Neuronal stem cell (in vitro differentiated cells): ENCODE measurements at places on chromosomes 12 and 14.
A peak's percentile ranks its signal among the peaks of the same experiment; 100 is the strongest.

DNA sequence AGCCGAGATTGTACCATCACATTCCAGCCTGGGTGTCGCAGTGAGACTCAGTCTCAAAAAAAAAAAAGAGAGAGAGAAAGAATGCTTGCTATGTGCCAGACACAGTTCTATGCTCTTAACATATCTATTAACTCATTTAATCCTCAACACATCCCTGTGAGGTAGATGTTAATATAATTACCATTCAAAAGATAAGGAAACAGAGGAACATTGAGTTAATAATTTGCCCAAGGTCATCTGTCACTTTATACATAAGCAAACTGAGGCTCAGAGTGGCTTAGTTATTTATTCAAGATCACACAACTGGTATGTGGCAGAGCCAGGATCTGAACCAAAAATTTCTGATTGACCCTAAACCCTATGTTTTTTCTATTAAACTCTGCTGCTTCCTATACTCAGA lies 116.1 kb upstream of the BCAT1 start:
- DNase-seq = no peak

- DNase-seq = no peak
These were observed 33.7 kb downstream of the FGFR1OP2 start for GRCh38 chr12:26971963-26972362.

DNA sequence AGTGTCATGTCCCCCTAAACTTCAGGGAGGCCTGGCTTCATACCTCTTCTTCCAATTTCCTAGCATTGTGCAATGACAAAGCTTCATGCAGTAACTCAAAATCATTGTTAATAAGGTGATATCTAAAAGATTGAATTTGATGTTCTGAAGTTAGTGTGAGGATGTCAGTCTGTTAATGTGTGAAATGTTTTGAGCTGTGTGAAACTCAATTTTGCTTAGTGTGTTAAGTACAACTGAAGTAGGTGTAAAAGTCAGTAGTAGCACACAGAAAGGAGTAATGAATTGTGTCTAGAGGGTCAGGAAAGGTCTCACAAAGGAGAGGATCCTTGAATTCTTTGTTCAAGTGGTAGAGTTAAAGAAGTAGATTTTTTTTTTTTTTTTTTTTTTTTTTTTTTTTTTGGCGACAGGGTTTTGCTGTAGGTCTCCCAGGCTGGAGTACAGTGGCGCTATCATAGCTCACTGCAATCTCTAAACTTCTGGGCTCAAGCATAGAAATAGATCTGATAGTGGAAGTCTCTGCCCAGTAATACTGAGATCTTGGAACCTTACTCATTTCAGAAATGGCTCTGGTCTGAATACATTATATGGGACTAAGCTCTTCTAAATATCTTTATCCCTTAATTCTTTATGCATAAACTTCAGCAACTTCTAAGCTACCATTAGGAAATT lies 63.9 kb downstream of the FUT8 start:
- no peak for DNase-seq

DNA sequence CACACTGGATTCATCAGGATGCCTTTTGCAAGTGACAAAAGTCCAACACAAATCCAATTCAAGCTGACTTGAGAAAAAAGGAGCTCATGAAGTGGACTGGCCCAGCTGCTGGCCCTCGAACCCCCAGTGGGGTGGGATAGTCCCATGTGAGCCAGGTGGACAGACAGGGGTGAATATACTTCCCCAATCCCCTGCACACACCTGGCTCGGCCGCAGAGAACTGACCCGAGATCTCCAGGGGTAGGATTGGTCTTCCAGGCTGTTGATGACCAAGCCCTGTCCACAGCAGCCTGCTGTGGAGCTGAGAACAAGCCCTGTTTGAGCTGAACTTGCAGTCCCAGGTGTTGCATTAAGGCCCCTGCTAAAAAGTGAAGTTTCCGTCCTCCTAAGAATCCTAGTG lies 56.2 kb downstream of the TPCN1 start:
- no peak for DNase-seq

DNA sequence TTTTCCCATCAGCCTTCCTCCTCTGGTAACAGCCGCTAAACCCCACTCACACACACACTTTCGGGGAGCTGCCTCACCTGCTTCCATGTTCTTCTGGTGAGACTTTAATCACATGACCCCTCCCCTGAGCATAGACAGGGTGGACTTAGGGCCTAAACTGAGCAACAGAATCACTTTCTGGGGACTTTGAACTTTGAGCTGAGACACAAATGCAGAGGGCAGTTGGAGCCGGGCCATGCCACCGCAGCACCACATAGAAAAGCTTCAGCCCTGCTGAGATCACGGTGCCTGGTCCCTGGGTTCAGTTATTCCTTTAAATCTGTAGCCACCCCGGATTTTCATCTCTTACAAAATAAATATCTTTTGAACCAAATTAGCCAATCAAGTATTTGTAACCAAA lies 18.4 kb upstream of the MAP3K9 start:
- DNase-seq = no peak

DNA sequence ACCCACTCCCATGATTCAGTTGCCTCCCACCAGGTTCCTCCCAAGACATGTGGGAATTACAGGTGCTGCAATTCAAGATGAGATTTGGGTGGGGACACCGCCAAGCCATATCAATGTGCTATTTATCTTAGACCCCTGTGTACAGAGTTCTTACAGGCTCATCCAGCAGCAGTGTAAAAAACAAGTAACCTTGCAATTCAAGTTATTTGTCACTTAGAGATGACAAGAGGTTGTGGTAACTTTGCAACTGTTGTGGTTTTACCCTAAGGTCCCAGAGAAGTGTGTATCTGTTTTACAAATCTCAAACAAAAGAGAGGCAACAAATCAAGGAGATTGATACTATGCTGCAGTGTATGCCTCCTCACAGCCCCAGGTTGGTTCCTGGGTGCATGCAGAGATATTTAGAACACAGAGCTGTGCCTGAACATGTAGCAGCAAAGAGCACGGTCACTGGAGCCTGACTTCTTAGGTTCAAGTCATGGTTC lies 11.5 kb upstream of the HELB start:
- DNase-seq = no peak

- no peak for DNase-seq
These were observed 37.0 kb downstream of the KCNC2 start for GRCh38 chr12:75172611-75173010.

DNA sequence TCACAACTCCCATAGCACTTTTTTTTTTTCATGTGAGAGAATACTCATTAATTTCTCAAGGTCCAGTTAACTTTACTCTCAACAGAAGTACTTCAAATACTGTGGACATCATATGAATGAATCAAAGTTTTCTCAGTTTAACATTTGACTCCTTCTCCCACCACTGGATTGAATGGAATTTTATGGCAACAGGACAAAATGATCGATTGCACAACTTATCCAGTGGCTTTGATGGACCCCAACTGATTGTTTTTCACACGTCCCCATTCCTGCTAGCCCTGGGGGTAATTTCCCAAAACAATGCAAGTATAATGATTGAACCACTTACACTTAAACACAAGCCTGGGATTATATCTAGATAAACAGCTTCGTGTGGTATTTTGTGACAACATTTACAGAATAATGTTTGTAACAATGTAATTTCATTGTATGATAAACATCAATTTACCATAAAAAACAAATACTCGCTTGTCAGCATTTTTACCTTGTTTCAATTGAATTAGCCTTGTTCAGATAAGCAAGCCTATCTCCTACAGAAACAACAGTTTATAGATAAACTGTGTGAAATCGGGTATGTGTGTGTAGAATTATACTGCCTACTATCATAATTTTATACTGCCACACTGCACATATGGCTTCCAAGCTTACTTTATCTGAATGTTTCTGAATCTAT lies 60.9 kb downstream of the SOX5 start:
- DNase-seq = no peak

DNA sequence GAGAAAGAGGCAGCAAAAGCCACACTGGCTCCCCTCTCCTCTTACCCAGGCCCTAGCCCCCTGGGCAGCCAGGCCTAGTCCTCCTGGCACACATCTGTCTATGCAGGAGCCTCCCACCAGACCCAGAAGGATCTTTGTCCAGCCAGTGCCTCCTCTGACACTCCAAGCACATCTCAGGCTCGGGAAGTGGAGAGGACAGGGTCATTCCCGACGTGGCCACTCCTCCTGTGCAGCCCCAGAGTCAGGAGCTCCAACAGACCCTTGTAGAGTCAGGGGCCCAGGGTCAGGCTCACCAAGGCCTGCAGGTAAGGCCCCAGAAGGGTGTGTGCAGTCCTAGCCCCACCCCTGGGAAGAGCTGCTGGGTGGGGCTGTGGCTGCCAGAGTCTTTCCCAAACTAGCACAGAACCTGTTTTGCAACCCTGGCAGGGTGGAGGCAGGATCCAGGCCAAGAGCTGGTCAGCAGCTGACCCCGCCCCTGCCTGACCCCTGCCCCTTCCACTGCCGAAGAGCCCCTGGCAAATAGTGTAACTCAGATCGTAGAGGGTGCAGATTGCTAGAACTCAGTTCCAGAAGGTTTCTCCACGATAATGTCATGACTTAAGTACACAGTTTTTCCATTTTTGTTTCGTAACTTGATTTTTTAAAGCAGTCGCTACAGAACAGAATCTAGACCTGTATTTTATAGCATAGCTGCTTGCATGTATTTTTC lies 26.6 kb upstream of the PNMA1 start:
- DNase-seq = no peak

DNA sequence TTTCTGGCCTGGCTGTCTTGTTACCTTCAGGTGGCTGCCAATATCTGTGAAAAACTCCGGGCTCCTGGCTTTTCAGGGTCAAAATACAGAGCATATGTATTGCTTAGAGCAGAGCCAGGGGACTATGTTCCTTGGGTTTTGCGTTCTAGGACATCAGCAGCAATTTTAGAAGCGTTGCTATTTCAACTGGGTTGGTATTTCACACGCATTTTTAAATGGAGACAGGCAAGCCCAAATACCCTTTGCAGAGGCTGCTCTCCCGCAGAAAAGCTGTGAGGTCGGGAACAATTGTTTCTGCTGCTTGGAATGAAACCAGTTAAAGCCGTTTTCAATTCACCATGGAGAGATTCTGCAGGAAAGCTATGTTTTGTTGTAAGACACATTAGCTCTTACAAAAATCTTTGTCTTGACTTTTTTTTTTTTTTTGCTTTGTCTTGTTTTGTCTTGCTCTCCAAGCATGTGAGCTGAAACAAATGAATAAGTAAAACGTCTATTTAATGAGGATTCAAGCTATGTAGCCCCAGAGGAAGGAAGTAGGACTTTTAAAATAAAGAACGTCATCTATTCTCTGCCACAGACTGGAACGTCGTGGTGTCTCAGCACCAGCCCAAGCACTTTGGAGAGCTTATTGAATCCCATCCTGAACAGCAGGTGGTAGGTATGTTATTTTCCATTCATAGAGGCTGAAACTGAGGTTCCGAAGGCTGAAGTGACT lies 181.0 kb upstream of the TBX3 start:
- DNase-seq = peak; percentile 40

GRCh38 chr12:128863957-128864356 lies 10.7 kb downstream of the GLT1D1 start:
- DNase-seq = no peak

DNA sequence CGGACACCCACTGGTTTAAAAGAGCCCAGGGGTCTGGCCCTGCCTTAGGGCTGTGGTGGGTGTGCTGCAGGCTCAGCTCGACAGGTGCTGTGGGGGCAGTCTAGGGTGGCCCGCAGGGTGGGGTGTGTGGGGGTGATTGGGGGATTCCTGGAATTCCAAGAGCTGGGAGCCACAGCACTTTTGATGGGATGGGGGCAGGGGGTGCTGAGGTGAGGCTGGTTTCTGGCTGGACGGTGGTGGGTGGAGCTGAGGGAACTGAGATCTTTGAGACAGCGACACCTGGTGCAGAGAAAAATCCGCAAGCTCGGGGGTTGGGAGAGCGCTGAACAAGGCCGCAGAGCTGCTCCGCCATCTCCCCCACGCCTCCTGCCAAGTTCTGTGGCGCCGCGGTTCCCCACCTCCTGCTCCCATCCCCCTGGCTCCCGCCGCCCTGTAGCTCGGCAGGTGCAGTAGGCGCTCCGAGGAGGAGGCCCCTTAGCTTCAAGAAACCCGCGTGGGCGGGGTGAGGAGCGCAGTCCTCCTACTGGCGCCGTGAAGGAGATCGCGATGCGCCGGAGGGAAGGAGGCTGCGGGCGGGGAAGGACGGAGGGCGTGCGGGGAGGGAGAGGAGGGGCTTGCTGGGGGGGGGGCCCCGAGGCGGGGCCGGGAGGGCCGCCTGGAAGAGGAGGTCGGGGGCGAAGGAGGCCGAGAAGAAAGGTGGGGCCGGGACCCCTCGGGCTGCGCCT lies 1.3 kb upstream of the TEDC1 start:
- no peak for DNase-seq

DNA sequence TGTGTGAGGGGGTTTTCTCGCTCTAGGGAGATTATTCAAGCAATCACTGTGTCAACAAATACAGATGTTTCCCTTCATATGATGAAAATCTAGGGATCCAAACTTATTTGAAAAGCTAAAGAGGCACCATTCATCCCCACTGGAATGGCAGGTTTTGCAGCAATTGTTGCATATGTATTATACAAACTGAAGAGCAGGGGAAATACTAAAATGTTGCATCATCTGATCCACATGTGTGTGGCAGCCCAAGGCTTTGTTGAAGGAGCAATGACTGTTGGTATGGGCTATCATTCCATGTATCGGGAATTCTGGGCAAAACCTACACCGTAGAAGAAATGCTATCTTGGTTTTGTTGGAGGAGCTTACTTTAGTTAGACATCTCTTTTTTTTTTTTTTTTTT lies 4.1 kb upstream of the PRPF40B start:
- DNase-seq = no peak

DNA sequence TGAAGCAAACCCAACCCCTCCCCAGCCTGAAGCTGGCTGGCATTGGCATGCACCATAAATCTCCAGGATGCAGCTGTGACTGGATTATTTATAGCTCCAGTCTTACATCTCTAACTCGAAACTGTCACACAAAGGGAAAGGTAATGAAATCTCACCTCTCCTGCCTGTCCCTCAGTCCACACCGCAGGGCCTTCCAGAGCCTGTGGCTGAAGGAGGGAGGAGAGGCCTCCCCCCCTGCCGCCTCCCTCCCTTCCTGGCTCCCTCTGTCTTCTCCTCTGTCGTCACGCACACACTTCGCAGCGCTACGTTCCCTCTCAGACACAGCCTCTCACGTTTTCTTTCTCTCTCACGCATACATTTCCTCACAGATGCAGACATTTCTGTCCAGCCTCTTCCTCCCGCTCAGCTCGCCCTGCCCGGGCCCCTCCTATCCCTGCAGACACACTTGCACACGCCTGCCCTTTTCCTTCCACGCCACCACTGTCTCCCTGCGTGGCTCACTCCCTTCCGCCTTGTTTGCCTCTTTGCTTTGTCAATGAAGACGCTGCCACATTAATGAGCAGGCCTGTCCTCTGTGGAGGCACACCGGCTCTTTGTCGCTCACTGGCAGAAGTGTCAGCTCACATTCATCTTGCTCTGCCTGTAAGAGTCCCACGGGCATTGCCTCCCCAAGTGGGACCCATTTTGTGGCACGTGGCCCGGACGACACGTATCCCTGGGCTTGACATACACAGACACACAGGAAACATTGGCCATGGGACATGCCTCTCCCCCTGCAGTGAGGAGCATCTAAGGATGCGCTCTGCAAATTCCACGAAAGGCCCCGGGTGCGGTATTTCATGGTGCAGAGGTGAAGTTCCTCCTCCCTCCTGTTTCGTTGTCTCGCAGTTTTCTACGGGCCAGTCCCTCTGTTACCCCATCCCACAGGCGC lies 27.9 kb downstream of the IRF2BPL start:
- no peak for DNase-seq
